ENCODE measurements at places on chromosomes 5 and 9. TPM values are rescaled to one million over a fixed set of nuclear protein-coding genes. Genes with fewer than 3 reads are reported as not detected.
A peak's percentile ranks its signal among the peaks of the same experiment; 100 is the strongest.

DNA sequence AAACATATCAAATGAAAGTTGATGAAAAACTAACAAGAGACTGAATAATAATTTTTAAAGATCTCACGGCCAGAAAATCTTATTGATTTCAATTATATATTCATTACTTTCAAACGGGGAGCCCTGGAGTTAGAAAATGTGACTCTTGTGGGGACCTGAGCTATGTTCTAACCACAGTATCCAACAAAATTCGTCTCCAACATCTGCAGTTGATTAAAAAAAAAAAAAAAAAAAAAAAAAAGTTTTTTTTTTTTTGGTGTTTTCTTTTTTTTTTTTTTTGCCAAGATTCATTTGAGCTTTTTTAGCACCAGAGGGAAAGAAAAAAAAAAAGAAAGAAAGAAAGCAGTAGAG lies 144.3 kb upstream of the PIK3R1 start:
- DNase-seq = no peak
- no peaks in the 10 kb centered on the region for H3K27me3 ChIP-seq
- no peaks in the 10 kb centered on the region for H3K36me3 ChIP-seq
- H3K27ac ChIP-seq = no peak overlapping the region
- no peak overlapping the region for H3K4me3 ChIP-seq
- H3K4me1 ChIP-seq = peaks cover 9% of the 10 kb centered on the region

DNA sequence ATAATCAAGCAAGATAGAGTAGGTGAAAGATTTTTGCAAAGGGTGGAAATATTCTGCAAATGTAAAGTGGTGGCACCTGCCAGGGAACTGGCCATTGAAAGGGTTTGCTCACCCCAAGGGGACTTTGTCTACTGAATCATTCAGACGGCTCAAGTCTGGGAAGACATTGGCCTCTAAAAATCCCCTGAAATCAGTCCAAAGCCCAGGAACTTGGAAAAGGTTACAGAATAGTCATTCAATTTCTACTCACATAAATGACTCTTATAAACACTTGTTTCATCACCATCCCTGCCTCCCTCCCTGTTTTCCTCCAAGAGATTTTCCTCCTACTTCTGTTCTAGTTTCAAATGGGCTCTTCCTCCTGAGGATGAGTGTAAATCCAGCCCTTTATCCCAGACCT lies 28.5 kb downstream of the ZNF366 start:
- no peaks in the 10 kb centered on the region for H3K27me3 ChIP-seq
- no peak for DNase-seq
- H3K4me3 ChIP-seq = no peak overlapping the region
- no peak overlapping the region for H3K27ac ChIP-seq
- H3K36me3 ChIP-seq = no peaks in the 10 kb centered on the region
- peaks cover 18% of the 10 kb centered on the region for H3K4me1 ChIP-seq

- no peaks in the 10 kb centered on the region for H3K27me3 ChIP-seq
- peak; percentile 99 for DNase-seq
- H3K4me3 ChIP-seq = peak overlapping the region; percentile 61
- H3K4me1 ChIP-seq = peaks cover 33% of the 10 kb centered on the region
Observed at GRCh38 chr9:134592018-134592818, 49.4 kb upstream of the COL5A1 start.

GRCh38 chr9:112120439-112120925 lies 54.6 kb downstream of the SUSD1 start:
- H3K27me3 ChIP-seq = no peaks in the 10 kb centered on the region
- no peaks in the 10 kb centered on the region for H3K36me3 ChIP-seq
- DNase-seq = no peak
- H3K4me3 ChIP-seq = no peak overlapping the region
- no peak overlapping the region for H3K27ac ChIP-seq

- peaks cover 40% of the 10 kb centered on the region for H3K4me1 ChIP-seq
- H3K27ac ChIP-seq = peak overlapping the region; percentile 36
- H3K36me3 ChIP-seq = no peaks in the 10 kb centered on the region
- DNase-seq = no peak
- no peak overlapping the region for H3K4me3 ChIP-seq
Observed at GRCh38 chr5:80191991-80192398, 63.9 kb downstream of the SERINC5 start.

Gene ZNF354C
- 7.6 TPM for total RNA-seq

GRCh38 chr9:15377625-15378540 lies 44.8 kb upstream of the SNAPC3 start:
- H3K27me3 ChIP-seq = no peaks in the 10 kb centered on the region
- DNase-seq = no peak
- no peak overlapping the region for H3K27ac ChIP-seq
- H3K36me3 ChIP-seq = no peaks in the 10 kb centered on the region
- H3K4me1 ChIP-seq = no peaks in the 10 kb centered on the region

Gene BHMT2
- total RNA-seq = 12.1 TPM

GRCh38 chr9:107174441-107174840 lies 108.6 kb upstream of the RAD23B start:
- H3K27ac ChIP-seq = peak overlapping the region; percentile 78
- no peak overlapping the region for H3K4me3 ChIP-seq
- H3K4me1 ChIP-seq = peaks cover 40% of the 10 kb centered on the region
- DNase-seq = no peak
- no peaks in the 10 kb centered on the region for H3K36me3 ChIP-seq

GRCh38 chr5:90347462-90347861 lies 62.1 kb downstream of the CETN3 start:
- no peak for DNase-seq
- no peak overlapping the region for H3K4me3 ChIP-seq
- no peaks in the 10 kb centered on the region for H3K27me3 ChIP-seq
- H3K27ac ChIP-seq = no peak overlapping the region
- no peaks in the 10 kb centered on the region for H3K36me3 ChIP-seq

GRCh38 chr9:19201899-19202891 lies 28.3 kb upstream of the DENND4C start:
- no peaks in the 10 kb centered on the region for H3K36me3 ChIP-seq
- H3K27ac ChIP-seq = no peak overlapping the region
- no peak for DNase-seq

Gene KCTD16
- 3.6 TPM for total RNA-seq

- no peak overlapping the region for H3K4me3 ChIP-seq
- DNase-seq = no peak
- no peaks in the 10 kb centered on the region for H3K36me3 ChIP-seq
- H3K27me3 ChIP-seq = no peaks in the 10 kb centered on the region
Observed at GRCh38 chr9:87216036-87216435, 268.7 kb upstream of the GAS1 start.

Gene CCL19
- not detected for total RNA-seq

- DNase-seq = peak; percentile 99
- no peaks in the 10 kb centered on the region for H3K27me3 ChIP-seq
- peaks cover 12% of the 10 kb centered on the region for H3K4me1 ChIP-seq
- H3K4me3 ChIP-seq = peak within 1 kb of the TSS; percentile 96
- peak within 1 kb of the TSS; percentile 75 for H3K27ac ChIP-seq
Observed at GRCh38 chr5:34929134-34929719, at the start of gene DNAJC21. DNAJC21 (plus strand) TSS chr5:34929559; CDS start chr5:34929820, 261 bp downstream.

Gene CACFD1
- total RNA-seq = 8.0 TPM

DNA sequence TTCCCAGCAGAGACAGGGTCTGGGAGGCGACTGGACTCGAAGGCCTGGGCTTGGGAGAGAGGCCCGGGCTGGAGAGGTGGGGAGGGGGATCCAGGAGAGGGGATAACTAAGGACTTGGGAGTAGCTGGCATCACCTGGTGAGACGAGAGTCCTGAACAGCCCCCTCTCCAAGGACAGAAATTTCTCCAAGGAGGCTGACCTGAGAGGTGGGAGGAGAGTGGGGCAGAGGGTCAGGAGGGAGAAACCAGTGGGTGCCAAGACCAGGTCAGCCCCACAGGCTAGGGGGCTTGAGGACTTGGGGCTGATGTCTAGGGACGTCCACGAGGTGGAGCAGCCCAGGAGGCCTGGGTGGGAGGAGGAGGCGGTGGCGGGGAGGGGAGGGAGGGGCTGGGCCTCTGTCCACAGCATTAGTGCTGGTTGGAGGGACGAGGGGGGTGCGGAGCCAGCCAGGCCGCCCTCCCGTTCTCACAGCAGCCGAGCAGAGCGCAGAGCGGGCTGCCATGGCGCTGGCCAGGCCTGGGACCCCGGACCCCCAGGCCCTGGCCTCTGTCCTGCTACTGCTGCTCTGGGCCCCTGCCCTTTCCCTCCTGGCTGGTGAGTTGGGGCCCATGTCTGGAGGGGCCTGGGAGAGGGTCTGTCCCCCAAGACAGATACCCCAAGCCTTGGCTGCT lies at the start of gene CRB2:
CRB2 (plus strand) TSS at position 437 of the 671 bp plus-strand sequence; CDS start at position 501, 64 bp downstream.
- DNase-seq = peak; percentile 76
- H3K4me1 ChIP-seq = no peaks in the 10 kb centered on the region
- peaks cover 12% of the 10 kb centered on the region for H3K27me3 ChIP-seq
- H3K27ac ChIP-seq = no peak within 1 kb of the TSS

DNA sequence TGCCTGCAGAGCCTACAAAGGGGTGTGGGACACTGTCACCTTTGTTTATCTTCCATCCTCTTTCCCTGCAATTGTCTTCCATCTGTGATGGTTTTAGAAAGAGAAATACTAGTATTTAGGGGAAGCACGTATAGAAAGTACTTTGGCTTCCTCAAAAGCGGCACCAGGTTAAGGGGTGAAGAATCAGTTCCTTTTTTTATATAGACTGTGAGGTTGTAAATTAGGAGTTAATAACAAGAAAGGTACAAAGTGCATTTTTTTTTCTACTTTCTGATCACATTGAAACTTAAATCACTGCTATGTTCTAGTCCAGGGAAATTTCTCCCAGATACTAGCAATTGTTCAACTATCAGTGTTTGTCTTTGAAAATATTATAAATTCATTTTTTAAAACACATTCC lies 219.3 kb downstream of the CEMIP2 start:
- H3K27ac ChIP-seq = no peak overlapping the region
- no peaks in the 10 kb centered on the region for H3K4me1 ChIP-seq
- H3K27me3 ChIP-seq = no peaks in the 10 kb centered on the region
- H3K36me3 ChIP-seq = no peaks in the 10 kb centered on the region
- no peak for DNase-seq

- no peaks in the 10 kb centered on the region for H3K36me3 ChIP-seq
- no peak for DNase-seq
- no peaks in the 10 kb centered on the region for H3K27me3 ChIP-seq
- no peak overlapping the region for H3K27ac ChIP-seq
- peaks cover 5% of the 10 kb centered on the region for H3K4me1 ChIP-seq
- H3K4me3 ChIP-seq = no peak overlapping the region
Observed at GRCh38 chr5:168217497-168217896, 73.9 kb upstream of the WWC1 start.

DNA sequence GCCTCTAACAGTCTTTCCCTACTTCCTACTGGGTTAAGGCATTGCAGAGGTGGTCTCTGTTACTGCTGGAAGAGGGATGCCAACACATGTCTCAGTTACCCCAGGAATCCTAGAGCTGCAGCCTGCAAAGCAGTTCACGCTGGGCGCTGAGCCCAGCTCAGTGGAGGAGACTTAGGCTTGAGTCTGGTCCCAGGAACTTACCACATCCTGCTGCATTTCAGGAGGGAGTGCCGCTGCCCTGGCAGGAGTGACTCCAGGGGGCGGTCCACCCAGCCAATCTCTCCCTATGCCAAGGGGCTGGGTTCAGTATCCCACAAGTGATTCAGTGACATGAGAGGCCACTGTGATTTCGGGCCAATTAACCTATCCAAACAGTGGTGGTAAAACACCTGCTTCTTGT lies 7.6 kb downstream of the TTC16 start:
- peak; percentile 97 for DNase-seq
- H3K4me3 ChIP-seq = no peak overlapping the region
- no peaks in the 10 kb centered on the region for H3K27me3 ChIP-seq
- H3K4me1 ChIP-seq = peaks cover 16% of the 10 kb centered on the region
- no peak overlapping the region for H3K27ac ChIP-seq

DNA sequence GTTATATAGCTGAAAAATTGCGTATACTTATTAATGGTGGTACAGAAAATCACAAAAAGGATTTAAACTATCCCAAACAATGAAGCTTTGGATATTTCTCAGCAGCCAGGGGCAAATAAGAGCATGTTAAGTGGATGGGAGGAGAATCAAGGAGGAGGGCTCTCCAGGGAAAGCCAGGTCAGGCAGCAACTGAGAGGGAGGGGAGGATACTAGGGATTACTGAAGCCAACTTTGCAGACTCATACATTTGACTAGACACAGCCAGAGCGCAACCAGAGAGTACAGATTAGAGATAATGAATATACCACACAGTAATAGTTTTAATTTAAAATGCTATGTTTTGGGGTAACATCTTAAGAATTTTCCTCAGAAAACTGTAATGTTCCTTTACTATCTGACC lies 360.2 kb downstream of the HCN1 start:
- DNase-seq = no peak
- H3K4me3 ChIP-seq = no peak overlapping the region
- no peaks in the 10 kb centered on the region for H3K36me3 ChIP-seq
- no peaks in the 10 kb centered on the region for H3K27me3 ChIP-seq
- no peaks in the 10 kb centered on the region for H3K4me1 ChIP-seq

DNA sequence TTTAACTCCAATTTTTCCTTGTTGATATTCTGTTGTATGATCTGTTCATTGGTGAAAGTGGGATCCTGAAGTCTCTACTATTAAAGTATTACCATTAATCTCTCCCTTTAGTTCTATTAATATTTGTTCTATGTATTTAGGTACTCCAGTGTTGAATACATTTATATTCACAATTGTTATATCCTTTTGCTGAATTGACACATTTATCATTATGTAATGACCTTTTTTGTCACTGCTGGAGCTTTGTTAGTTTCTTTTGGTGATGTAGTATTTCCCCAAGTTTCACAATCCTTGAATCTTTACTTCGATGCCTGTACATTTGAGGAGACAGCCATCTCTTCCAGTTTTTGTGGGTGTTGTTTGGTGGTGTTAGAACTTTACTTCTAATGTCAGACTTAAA lies 53.7 kb upstream of the PPP3R2 start:
- H3K36me3 ChIP-seq = no peaks in the 10 kb centered on the region
- no peak overlapping the region for H3K4me3 ChIP-seq
- no peaks in the 10 kb centered on the region for H3K4me1 ChIP-seq
- no peak for DNase-seq
- no peak overlapping the region for H3K27ac ChIP-seq
- H3K27me3 ChIP-seq = no peaks in the 10 kb centered on the region

Gene DNAH5
- 0.36 TPM for total RNA-seq

- H3K27ac ChIP-seq = no peak overlapping the region
- H3K4me1 ChIP-seq = peaks cover 4% of the 10 kb centered on the region
Observed at GRCh38 chr5:74212336-74212735, 428.2 kb downstream of the ENC1 start.

Gene ZNF454
- total RNA-seq = 3.8 TPM

- H3K4me3 ChIP-seq = peak overlapping the region; percentile 49
- no peaks in the 10 kb centered on the region for H3K27me3 ChIP-seq
- H3K27ac ChIP-seq = no peak overlapping the region
- H3K4me1 ChIP-seq = peaks cover 16% of the 10 kb centered on the region
Observed at GRCh38 chr5:93305984-93306383, 275.0 kb downstream of the NR2F1-AS1 start.

Gene PCDHAC2
- total RNA-seq = 0.36 TPM

GRCh38 chr9:28976684-28977083 lies 1403.4 kb upstream of the C9orf72 start:
- H3K36me3 ChIP-seq = no peaks in the 10 kb centered on the region
- no peaks in the 10 kb centered on the region for H3K27me3 ChIP-seq

GRCh38 chr5:87183896-87184295 lies 83.8 kb upstream of the RASA1 start:
- H3K27ac ChIP-seq = no peak overlapping the region
- DNase-seq = no peak
- no peaks in the 10 kb centered on the region for H3K36me3 ChIP-seq
- no peaks in the 10 kb centered on the region for H3K4me1 ChIP-seq

Data from osteoblast (primary cell).